ENCODE measurements at places on chromosomes 3 and 15.

DNA sequence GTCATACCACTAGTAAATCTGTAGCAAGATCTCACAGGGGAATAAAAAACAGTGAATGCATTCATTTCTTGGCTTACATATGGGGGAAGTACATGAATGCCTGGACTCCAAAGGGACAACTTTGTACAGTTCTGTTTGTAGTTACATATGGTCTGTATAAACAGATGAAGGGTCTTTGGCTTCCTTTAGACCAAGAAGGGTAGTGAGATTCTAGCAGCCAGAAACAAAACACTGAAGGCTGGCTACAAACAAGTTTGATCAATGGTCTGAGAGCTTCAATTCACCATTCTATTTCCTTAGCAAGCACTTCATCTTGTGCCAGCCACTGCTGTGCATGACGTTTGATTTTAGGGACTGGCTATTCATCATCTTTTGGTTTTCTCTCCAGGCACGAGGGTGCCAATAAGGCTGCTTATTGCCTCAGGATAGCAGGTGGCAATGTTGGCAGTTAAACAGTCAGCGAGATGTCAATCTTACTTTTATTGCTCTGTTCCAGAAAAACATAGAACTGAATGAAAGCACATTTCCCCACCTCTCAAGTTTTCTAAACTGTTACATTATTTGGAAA lies 313.7 kb upstream of the COL8A1 start:
- no peak overlapping the region for H3K27ac ChIP-seq
- H3K27me3 ChIP-seq = peaks cover 55% of the 10 kb centered on the region
- H3K36me3 ChIP-seq = no peaks in the 10 kb centered on the region

- no peak overlapping the region for H3K4me3 ChIP-seq
- no peaks in the 10 kb centered on the region for H3K4me1 ChIP-seq
- peaks cover 9% of the 10 kb centered on the region for H3K27me3 ChIP-seq
- no peaks in the 10 kb centered on the region for H3K36me3 ChIP-seq
- H3K27ac ChIP-seq = no peak overlapping the region
These were observed 35.5 kb downstream of the IL5RA start for GRCh38 chr3:3074551-3075257.

GRCh38 chr15:59157840-59158700 lies 48.6 kb upstream of the LDHAL6B start:
- H3K4me1 ChIP-seq = no peaks in the 10 kb centered on the region
- DNase-seq = no peak
- no peaks in the 10 kb centered on the region for H3K27me3 ChIP-seq
- no peak overlapping the region for H3K4me3 ChIP-seq
- peaks cover 18% of the 10 kb centered on the region for H3K36me3 ChIP-seq
- no peak overlapping the region for H3K27ac ChIP-seq

DNA sequence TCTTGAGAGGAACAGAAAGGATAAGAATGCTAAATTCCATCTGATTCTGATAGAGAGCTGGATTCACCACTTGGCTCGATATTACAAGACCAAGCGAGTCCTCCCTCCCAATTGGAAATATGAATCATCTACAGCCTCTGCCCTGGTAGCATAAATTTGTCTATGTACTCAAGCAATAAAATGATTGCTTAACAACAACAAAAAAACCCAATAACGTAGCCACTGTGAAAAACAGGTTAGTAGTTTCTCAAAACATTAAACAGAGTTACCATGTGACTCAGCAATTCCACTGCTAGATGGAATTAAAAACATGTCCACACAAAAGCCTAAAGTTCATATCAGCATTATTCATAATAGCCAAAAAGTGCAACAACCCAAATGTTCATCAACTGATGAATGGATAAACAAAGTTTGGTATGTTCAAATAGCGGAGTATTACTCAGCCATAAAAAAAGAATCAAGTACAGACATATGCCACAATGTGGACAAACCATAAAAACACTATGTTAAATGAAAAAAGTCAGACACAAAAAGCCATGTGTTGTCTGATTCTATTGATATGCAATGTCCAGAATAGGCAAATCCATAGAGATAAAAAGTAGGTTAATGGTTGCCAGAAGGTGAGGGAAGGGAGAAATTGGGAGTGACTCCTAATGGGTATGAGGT lies 16.8 kb downstream of the BCL2L10 start:
- H3K27me3 ChIP-seq = no peaks in the 10 kb centered on the region
- no peak for DNase-seq
- no peaks in the 10 kb centered on the region for H3K36me3 ChIP-seq

DNA sequence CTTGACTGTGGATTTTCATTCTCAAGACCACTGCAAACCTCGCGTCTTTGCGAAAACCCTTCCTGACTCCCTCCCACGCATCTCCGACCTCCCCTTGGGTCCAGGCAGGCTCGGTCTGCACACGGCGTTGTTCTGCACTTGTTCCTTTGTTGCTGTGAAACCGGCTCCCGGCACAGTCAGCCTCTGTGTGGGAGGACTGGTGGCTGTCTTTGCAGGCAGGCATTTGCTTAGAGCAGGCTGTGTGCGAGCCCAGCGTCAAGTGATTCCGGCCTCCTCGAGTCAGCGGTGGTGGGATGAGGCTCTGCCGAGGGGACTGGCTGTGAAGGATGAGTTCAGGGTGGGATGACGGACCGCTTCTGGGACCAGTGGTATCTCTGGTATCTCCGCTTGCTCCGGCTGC lies 102.6 kb upstream of the ROPN1 start:
- no peak for DNase-seq
- no peaks in the 10 kb centered on the region for H3K36me3 ChIP-seq
- H3K27ac ChIP-seq = no peak overlapping the region
- H3K4me1 ChIP-seq = no peaks in the 10 kb centered on the region

- H3K27ac ChIP-seq = no peak overlapping the region
- DNase-seq = no peak
- H3K27me3 ChIP-seq = no peaks in the 10 kb centered on the region
These were observed 4.2 kb upstream of the SLC6A6 start for GRCh38 chr3:14397940-14398796.

GRCh38 chr3:26558257-26558656 lies 64.3 kb upstream of the LRRC3B start:
- no peaks in the 10 kb centered on the region for H3K27me3 ChIP-seq
- H3K4me1 ChIP-seq = no peaks in the 10 kb centered on the region
- no peak overlapping the region for H3K27ac ChIP-seq
- H3K4me3 ChIP-seq = no peak overlapping the region
- H3K36me3 ChIP-seq = no peaks in the 10 kb centered on the region
- no peak for DNase-seq

DNA sequence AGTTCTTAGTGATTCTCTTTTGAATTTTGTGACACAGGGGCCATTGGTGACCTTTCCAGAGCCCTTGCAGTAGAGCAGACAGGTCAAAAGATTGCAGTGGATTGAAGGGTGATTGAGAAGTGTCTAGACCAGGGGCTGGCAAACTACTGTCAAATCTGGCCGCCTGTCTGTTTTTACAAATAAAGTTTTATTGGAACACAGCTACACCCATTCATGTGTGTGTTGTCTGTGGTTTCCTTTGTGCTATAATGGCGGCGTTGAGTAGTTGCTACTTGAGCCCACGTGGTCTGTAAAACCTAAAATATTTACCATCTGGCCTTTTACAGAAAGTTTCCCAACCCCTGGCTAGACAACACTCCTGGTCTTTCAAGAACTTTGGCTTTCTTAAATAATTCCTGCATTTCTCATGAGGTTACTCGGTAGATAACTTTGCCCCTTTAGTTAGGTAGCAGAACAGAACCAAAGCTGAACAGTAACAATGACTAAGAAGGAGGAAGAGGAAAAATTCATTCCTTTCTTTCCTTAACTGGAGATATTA lies 265.1 kb upstream of the NR2E3 start:
- H3K27ac ChIP-seq = no peak overlapping the region
- H3K4me1 ChIP-seq = no peaks in the 10 kb centered on the region
- DNase-seq = no peak

DNA sequence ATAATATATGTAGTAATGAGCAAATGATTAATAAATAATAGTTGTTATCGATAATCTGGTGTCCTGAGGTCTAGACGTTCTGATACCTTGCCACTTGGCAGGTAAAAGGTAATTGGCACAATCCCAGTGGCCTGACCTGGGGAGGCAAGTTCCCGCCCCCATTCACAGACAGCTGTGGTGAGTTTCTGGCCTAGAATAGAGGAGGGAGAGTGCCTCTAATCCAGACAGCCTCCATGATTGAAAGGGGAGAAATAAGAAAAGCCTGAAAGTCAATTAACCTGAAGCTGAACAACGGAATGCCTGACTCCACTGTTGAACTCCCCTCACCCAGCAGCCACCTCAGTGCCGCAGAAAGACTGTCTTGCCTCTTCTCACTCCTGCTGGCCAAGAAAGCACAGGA lies 38.1 kb upstream of the SV2B start:
- H3K27ac ChIP-seq = no peak overlapping the region
- no peak overlapping the region for H3K4me3 ChIP-seq
- H3K27me3 ChIP-seq = peaks cover 23% of the 10 kb centered on the region
- no peaks in the 10 kb centered on the region for H3K4me1 ChIP-seq

DNA sequence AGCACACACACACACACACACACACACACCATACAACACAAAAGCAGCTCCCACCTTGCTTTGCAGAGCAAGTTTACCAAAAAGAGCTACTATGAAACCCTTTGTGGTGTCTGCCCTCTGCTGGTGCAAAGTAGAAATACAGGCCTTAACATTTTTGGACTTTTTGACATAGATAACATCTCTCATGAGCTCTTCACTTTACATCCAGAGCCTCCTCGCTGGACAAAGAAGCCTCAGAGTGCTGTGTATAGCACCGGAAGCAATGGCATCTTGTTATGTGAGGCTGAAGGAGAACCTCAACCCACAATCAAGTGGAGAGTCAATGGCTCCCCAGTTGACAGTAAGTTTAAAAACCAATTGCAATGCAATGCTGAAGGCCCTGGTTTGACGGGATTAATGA lies 157.9 kb downstream of the CHL1 start:
- no peaks in the 10 kb centered on the region for H3K27me3 ChIP-seq
- H3K4me3 ChIP-seq = no peak overlapping the region
- H3K4me1 ChIP-seq = no peaks in the 10 kb centered on the region
- no peak overlapping the region for H3K27ac ChIP-seq
- H3K36me3 ChIP-seq = no peaks in the 10 kb centered on the region

- H3K27ac ChIP-seq = no peak overlapping the region
- H3K27me3 ChIP-seq = no peaks in the 10 kb centered on the region
- DNase-seq = no peak
These were observed 1.7 kb downstream of the GXYLT2 start for GRCh38 chr3:72889310-72890165.

GRCh38 chr15:42999201-42999779 lies 78.7 kb upstream of the TTBK2 start:
- no peaks in the 10 kb centered on the region for H3K27me3 ChIP-seq
- no peaks in the 10 kb centered on the region for H3K36me3 ChIP-seq
- no peak overlapping the region for H3K27ac ChIP-seq

GRCh38 chr3:15601046-15601398 lies 347 bp downstream of the HACL1 start:
- no peak for DNase-seq
- peaks cover 18% of the 10 kb centered on the region for H3K36me3 ChIP-seq
- peak overlapping the region; percentile 70 for H3K27ac ChIP-seq
- H3K4me1 ChIP-seq = peaks cover 18% of the 10 kb centered on the region
- no peaks in the 10 kb centered on the region for H3K27me3 ChIP-seq

GRCh38 chr3:8959668-8960067 lies 3.6 kb downstream of the RAD18 start:
- DNase-seq = no peak
- no peak overlapping the region for H3K4me3 ChIP-seq
- H3K27me3 ChIP-seq = no peaks in the 10 kb centered on the region
- peaks cover 20% of the 10 kb centered on the region for H3K4me1 ChIP-seq
- 0 out of 2 replicates have a peak, but pooled peaks cover 5% of the 10 kb centered on the region for H3K36me3 ChIP-seq
- no peak overlapping the region for H3K27ac ChIP-seq

- no peaks in the 10 kb centered on the region for H3K27me3 ChIP-seq
- H3K27ac ChIP-seq = no peak overlapping the region
- H3K4me3 ChIP-seq = no peak overlapping the region
- no peak for DNase-seq
These were observed 104.9 kb downstream of the AQP9 start for GRCh38 chr15:58243070-58243469.

Data from HCT116 (cell line).